ENCODE measurements at places on chromosomes 5 and 9.

DNA sequence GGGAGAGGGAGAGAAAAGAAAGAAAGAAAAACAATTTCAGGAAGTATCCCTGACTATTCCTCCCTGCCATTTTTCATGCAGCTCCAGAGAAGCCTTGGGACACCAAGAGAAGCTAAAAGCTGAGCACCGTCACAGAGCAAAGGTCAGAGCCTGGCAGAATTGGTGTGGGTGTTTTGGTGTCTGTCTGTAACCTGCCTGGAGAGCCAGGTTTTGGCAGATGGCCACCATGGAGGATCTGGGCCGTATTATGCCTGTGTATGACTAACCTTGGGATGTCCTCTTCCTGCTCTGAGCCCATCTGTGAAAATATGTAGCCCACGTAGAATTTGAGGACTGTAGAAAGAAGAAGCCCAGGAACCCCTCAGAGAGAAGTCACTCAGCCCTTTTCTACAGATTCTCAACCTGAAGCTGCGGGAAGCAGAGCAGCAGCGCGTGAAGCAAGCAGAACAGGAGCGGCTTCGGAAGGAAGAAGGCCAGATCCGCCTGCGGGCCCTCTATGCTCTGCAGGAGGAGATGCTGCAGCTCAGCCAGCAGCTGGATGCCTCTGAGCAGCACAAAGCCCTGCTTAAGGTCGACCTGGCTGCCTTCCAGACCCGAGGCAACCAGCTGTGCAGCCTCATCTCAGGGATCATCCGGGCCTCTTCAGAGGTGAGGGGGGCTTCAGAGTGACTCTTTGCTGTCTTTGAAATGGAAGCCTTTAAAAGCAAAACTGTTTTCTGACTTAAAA, 18.8 kb downstream of the GLE1 start:
- DNase-seq = no peak

DNA sequence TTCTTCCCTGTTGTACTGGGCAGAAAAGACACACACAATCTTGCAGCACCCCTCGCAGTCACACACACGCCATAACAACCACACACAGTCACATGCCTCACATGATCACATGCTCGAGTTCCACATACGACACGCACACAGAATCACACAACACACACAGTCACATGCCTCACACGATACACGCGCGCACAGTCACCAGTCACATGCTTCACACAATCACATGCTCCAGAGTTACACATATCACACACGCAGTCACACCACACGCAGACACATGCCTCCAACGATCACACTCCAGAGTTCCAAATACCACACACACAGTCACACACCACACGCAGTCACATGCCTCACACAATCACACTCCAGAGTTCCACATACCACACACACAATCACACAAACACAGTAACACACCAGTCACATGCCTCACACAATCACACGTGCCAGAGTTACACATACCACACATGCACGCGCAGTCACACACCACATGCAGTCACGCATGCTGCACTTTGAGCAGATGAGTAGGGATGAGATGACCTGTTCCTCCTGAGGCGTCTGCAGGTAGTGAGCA, 49.0 kb upstream of the LRRC14B start:
- DNase-seq = no peak

DNA sequence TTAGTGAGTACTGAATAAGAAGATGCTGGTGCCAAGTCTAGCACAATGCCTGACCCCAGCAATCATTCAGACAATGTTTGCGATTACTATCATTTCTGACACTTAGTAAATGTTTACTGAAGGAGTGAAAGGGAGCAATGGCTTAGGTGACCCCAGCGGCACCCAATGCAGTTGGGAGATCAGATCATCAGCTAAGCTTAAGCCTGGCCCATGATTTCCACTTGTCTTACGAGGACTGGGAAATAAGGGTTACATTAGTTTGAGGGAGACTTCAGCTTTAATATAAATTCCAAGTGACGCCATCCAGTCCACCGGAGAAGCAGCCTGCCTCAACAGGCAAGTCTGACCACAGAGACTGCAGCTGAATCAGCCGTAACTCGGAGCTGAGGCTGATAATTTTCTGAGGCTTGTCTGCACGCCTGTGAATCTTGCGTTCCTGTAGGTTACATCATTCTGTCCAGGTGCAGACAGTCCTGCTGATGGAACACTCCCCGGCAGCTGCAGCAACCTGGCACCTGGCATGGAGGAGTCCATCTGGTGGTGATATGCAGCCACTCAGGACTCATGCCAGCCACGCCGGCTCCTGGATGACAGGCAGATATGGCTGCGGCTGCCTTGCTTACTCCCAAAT, 34.9 kb upstream of the FGF1 start:
- peak; percentile 81 for DNase-seq

DNA sequence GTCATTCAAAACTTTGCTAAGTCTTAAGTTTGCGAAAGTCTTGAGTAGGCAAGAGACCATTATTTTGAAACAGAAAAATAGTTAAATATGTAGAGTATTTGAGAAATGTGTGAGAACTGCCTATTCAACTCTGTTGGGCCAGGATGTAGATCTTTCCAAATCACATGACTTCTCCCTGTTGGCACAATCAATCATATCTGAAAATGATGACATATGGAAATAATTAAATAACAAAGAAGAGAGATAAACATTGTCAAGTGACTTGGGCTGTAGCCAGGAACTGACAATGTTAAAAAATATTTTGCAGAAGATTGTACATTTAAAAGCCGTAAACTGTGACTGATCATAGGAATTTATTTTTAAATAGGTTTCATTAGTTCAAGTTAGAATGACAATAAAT, 104.6 kb upstream of the IL6ST start:
- DNase-seq = no peak

GRCh38 chr9:77585335-77585786, 62.8 kb downstream of the GNA14 start:
- DNase-seq = no peak

DNA sequence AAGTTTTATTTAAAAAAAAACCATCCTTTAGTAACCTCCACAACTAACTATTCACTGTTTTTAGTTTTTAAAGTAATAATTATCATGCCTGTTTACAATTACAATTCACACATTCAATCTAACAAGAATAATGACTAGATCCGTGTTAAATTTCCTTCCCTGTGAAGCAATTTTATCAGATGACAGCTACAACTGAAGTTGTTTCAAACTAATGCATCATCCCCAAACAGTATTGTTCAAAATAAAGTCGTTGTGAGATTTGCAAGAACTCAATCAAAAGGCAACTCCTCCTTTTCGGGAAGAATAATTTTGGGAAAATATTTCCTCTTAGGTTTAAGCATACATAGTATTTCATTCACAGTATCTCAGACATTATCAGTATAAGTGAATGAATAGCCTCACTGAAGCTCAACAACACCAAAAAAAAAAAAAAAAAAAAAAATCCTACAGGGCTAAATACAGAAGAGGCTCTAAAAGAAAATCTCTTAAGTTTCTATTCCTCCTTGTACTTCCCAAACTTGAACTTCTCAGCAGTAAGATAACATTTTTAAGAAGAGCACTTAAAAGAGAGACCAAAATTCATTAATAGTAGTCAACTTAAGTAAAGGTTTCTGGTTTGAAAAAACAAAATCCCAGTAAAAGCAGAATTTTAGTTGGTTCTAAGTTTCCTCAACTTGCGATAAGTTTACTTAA, 9.4 kb downstream of the C9orf72 start:
- no peak for DNase-seq

DNA sequence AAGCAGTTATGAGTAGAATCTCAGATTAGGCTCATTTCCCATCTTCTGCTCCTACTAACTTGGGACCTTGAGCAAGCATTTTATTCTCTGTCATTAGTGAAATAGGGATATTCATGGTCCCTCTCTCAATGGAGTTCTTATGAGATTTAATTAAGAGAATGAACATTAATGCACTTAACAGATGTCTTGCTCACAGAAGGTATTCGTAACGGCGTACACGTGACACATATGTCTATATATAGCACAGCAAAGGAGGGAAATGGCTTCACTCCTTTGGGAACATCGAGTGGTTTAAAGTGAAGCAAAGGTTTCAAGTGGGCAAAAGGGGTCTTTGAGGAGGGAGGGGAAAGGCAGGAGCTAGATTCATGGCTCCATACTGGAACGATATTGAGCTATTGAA, 24.6 kb downstream of the KDM4C start:
- DNase-seq = no peak

GRCh38 chr5:12204761-12205160, 300.5 kb upstream of the CTNND2 start:
- DNase-seq = no peak

DNA sequence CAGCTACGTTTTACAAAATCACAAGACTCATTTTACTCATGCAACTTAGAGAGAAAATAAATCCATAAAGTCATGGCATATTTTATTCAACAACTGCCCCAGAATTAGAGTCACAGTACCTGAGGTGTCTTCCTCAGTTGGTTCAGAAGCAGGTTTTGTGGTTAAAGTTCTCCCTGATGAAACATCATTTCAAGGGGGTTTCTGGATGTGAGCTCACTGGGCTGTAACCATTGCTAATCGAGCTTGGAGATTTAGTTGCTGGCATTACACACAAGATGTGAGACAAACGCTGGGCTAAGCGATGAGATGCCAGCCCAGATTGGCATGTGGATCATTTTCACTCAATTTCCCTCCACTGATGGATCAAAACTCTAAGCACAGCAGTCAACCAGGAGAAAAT, 131.3 kb downstream of the PRELID2 start:
- DNase-seq = no peak

- DNase-seq = peak; percentile 27
Measured at GRCh38 chr5:56358703-56359681, 125.9 kb upstream of the ANKRD55 start.

DNA sequence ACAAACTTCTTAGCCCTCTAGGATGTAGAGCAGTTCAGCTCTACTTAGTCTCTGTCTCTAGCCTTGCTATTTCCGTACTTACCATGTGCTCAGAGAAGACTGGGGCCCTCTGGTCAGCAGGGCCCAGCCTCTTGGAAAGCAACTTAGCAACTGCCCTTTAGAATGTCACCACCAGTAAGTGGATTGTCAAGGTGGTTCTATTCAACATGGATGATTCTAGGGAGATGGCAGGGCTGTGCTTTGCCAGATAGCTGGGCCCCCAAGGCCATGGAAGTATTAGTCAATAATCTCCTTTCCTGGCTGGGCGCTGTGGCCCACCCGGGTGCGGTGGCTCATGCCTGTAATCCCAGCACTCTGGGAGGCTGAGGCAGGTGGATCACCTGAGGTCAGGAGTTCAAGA, 177.6 kb upstream of the MVB12B start:
- DNase-seq = no peak

- DNase-seq = no peak
Measured at GRCh38 chr5:134949316-134949715, 18.4 kb upstream of the CATSPER3 start.

DNA sequence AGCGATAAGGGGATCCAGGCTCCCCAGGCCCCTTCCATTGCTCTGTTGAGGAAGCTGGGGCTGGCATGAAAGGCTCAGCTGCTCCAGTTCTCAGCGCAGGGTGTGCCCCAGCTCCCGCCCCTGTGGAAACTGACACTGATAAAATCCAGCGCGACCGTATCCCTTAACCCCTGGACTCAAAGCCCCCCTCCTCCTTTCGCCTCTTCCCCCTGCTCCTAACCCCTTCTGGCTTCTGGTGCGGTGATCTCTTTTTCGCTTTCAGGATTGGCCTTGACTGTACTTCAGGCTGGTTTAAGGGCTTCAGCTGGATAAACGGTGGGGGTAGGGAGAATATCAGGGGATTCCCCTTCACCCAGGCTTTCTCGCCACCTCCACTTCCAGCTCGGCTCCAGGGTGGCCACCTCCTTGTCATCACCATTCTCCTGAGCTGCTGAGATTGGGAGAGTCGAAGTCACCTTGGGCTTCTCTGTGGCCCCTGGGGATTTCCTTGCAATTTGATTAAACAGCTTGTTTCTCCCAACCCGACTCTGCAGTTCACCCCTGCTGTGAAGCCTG, 843 bp downstream of the BSPRY start:
- no peak for DNase-seq

DNA sequence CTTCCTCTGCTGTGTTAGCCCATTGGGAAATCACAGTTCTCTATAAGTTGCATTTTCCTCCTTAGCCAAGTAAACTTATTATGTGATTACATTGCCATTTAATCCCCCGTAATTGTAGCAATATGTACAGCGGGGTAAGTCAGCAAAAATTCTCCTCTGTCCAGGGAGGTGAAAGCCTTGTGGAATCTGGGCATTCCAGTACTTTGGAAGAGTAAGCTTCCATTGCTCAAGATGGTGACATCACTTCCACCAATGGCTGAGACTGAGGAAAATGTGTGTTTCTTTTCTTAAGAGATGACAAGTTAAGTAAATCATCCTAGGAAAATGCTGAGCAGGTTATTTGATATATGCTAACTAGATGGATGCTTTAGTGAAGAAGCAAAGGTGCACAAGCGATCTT, 436.7 kb downstream of the CETN3 start:
- DNase-seq = no peak

- no peak for DNase-seq
Measured at GRCh38 chr5:52798938-52799337, 11.2 kb downstream of the ITGA1 start.

GRCh38 chr5:171633776-171634470, 151.7 kb upstream of the SMIM23 start:
- no peak for DNase-seq

DNA sequence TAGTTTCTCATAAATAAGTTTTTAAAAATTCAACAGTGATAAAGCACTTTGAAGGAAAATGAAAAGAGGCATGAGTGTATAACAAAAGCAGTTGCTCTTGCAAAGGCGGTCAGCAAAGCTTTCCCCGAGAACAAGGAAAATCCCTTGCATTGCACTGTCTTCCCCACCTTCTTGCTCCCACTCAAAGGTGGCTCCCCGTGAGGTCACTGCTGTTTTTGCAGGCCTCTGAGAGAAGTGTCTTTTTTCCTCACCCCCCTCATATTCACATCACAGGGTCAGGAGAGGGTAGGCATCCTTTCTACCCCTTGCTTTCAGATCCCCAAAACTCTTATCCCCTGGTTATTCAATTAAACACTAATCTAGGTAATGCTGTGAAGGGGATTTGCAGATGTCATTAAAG, 15.2 kb upstream of the SLC36A1 start:
- no peak for DNase-seq

- DNase-seq = no peak
Measured at GRCh38 chr9:115900698-115901097, 252.9 kb upstream of the PAPPA start.

GRCh38 chr5:7242118-7242710, 153.7 kb upstream of the ADCY2 start:
- no peak for DNase-seq

Measured in small intestine (tissue), 16 donors.